ENCODE measurements at places on chromosomes 16 and 17.

- no peak for DNase-seq
Measured at GRCh38 chr17:50064253-50065001, 8.5 kb downstream of the ITGA3 start.

DNA sequence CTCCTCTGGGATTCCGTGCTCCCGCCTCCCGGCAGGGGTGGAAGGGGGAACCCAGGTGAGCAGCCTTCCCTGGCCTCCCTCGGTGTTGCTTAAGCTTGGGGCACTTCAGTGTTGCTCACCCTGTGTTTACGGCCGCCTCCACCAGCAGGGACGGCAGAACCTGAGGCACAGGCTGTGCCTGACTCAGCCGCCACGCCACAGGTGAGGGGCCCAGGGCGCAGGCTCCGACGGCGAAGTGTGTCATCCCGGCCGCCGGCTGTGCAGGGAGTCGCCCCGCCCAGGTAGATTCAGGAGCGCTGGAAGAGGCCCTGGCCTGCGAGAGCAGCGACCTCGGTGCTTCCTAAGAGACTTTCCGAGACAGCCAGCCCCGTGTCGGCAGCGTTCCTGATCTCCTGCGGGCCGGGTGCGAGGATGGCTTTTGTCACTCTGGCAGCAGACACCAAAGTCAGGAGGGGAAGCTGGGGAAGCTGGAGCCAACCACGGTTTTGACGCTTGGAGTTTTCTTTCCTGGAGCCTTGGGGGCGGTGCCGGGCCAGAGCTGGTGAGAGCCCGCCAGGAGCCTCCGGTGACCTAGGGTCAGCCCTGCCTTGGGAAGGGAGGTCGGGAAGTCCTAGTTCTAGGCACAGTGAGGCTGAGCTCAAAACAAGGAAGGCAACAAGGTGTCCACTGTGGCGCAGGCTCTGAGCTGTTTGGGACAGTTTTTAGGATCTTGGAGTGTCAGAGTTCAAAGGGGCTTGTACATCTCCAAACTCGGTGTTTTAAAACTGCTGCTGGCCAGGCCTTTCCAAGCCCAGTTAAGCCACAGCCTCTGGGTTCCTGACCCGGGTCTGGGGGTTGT, 2.1 kb downstream of the GSE1 start:
- DNase-seq, result no peak

GRCh38 chr16:69563605-69564580, 1.9 kb upstream of the NFAT5 start:
- DNase-seq, result peak; percentile 20

DNA sequence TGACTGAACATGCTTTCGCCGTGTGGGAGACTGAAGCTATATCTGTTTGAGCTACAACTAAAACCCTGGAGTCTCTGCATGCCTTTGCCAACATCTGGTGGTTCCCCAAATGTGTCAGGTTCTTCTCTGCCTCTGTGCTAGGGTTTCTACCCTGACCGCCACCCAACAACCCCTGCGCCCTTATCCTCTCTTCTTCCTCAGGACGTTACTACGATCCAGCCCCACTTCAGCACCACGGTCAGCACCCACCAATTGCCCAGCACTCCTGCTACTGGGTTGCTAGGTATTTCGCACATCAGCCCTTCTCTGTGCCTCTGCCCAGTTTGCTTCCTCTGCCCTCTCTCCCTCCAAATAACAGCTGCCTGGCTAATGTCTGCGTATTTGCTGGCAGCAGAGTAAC, 106.3 kb upstream of the HSBP1 start:
- no peak for DNase-seq

- DNase-seq, result no peak
Measured at GRCh38 chr16:22030087-22030812, 22.3 kb downstream of the MOSMO start.

DNA sequence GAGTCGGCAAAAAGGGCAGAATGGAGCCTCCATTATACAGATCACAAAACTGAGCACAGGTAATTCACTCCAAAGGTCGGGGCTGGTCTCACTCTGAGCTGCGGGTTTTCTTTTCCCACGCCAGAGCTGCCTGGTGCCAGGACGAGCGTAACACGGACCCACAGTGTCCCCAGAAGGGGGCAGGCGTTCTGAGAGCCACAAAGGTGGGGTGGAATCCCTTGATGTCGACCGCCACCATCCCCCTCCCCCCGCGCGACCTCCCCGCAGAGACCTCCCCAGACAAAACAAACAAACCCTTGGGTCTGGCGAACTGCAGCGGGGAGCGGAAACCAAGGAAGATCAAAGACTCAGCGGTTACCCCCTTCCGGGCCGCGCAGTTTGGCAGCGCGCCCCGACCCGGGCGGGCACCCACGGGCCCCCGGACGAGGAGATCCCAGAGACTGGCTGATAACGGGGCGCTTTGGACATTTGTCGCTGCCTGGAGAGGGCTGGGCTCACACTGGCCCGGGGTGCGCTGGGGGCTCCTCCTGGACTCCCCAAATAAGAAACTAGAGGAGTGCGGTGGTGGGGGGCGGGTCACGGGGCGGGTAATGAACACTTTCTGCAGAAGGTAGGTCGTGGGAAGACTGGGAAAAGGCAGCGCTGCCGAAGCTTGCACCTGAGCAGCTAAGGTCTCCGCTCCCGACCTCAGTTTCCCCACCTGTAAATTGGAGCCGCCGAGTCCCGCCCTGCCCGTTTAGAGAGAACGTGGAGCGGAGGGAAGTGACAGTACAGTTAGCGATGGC, 664 bp upstream of the NKD1 start:
- DNase-seq, result peak; percentile 24

DNA sequence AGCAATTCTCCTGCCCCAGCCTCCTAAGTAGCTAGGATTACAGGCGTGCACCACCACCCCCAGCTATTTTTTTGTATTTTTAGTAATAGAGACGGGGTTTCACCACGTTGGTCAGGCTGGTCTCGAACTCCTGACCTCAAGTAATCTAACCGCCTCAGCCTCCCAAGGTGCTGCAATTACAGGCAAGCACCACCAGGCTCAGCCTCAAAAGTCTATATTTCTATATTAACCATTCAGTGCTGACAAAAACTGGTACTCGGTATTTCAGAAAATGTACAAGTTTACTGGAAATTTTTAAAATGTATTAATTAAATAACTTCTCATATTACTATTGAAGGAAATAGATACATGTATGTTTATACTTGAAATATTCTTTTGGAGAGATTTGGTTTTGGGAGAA, 1.4 kb upstream of the HEXD start:
- no peak for DNase-seq
